ENCODE measurements at places on chromosomes 5 and 9. TPM values are rescaled to one million over a fixed set of nuclear protein-coding genes. Genes with fewer than 3 reads are reported as not detected.

The SEMA5A gene
- polyA plus RNA-seq: 0.02 TPM

The TMEM171 gene
- polyA plus RNA-seq: not detected

DNA sequence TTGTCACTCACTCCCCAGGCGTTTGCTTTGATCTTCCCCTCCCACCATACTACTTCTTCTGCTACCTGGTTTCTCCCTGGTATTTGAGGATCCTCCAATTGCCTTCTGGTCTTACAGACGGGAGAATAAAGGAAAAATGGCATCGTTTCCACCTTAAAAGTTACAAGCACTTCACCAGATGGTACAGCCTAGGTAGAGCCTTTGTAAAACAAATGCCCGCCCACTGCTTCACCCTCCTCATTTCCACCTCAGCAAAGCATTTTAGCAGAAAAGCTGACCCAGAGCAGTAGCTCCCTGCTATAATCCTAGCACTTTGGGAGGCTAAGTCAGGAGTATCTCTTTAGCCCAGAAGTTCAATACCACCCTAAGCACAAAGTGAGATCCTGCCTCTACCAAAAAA, 5.1 kb upstream of the ANXA2R start:
- no peak for DNase-seq

DNA sequence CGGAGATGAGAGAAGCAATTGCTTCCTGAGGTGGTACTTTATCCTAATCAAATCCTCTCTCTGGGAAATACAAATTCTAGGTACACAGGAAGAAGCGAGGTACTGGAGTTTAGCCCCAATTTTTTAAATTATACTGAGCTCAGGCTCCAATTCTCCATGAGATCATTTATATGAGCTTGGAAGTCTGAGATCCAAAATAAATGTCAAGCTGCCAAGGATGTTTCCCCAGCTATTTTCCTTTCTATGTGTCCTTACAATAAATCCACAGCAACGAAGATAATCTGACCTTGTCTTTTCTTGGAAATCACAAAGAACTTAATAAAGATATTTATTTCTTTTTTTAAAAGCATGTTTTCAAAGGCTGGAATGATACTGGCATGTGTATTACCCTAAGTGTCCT, 597.3 kb downstream of the GABRG2 start:
- no peak for DNase-seq

GRCh38 chr5:80238097-80238496, 17.8 kb downstream of the SERINC5 start:
- DNase-seq: no peak

- no peak for DNase-seq
Observed at GRCh38 chr9:35426627-35427026, 63.3 kb upstream of the RUSC2 start.

DNA sequence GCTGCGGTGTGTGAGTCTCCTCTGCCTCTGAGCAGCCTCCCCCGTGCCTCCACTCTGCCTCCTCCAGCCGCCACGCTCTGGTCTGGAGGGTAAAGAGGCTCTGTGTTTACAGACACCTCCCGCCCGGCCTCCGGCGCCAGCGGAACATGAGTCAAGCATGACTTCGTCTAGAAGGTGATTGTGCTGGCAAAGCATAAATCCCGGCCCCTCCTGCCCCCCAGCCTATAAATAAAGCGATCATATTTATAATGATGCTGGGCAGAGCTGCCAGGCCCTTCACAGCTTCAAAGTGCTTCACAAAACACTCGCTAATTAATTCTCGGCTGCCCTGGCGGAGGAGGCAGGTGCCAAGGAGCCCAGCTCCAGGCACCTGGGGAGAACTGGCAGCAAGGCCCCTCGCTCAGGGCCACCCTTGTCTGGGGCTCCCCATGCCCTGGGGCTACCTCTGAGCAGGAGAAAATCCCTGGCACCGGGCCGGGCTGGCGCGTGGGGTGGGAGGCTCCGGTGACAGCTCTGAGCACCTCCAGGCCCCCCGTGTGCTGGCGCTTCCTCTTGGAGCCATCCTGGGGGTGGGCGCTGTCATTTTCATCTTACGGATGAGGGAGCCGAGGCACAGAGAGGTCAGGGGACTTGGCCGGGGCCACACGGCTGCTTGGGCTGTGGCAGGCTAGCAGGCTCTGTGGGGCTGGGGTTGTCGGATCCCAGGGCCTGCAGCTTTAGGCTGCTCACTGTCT, 87.8 kb downstream of the RXRA start:
- DNase-seq: no peak

GRCh38 chr9:100473276-100474081, 530 bp downstream of the TMEFF1 start:
- DNase-seq: peak; percentile 18

GRCh38 chr5:42915306-42915866, 103.7 kb upstream of the SELENOP start:
- no peak for DNase-seq

- no peak for DNase-seq
Observed at GRCh38 chr9:27336829-27337228, 39.9 kb upstream of the EQTN start.

- no peak for DNase-seq
Observed at GRCh38 chr5:97838214-97838613, 655.2 kb upstream of the RIOK2 start.
